ENCODE measurements at places on chromosomes 12 and 14.
A peak's percentile ranks its signal among the peaks of the same experiment; 100 is the strongest.

DNA sequence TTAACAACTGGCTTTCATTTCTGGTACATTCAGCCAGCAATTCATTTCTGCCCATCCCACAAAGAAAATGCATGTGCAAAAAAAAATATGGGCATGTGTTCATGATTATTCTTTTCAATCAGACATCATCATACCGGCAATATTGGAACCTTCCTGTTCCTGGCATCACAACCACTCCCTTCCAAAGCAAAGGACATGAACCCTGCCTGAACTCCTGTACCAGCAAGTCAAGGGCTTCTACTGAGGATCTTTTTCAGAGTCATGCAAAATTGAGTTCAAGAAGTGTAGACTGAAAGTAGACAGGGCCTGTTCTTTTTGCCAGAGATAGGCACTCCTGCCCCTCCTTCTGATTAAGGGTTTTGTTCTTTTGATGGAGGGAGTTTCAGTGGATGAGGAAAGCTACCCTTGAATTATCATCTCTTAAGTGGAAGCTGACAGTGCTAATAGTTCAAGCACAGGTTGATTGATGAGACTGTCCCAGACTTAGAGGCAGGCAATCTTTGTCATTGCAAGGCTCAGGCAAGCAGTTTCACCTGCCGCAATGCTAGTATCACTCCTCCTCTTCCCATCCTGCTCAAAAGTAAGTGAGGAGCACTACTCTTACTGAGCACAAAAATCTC lies 22.3 kb upstream of the DIO2 start:
- DNase-seq = no peak

DNA sequence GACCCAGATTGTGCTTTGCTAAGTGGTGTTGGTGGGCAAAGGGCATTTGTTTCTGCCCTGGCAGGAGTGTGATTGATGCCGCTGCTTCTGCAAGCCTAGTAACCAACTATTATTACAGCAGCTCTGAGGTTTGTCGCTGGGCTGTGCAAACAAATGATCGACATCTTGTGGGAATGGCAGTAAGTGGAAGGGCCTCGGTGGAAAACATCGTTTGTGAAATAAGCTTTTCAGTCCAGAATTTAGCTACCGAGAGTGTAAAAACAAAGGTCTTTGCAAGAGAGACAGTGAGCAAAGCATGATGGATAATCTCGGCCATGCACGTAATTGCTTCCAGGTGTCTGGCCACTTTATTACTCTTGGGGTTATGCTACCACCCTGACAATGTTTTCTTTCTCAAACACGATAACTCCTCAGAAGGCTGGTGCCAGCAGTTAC lies 397.7 kb upstream of the PRICKLE1 start:
- DNase-seq = no peak

GRCh38 chr12:106918746-106919145 lies 37.0 kb upstream of the TMEM263 start:
- DNase-seq = no peak

DNA sequence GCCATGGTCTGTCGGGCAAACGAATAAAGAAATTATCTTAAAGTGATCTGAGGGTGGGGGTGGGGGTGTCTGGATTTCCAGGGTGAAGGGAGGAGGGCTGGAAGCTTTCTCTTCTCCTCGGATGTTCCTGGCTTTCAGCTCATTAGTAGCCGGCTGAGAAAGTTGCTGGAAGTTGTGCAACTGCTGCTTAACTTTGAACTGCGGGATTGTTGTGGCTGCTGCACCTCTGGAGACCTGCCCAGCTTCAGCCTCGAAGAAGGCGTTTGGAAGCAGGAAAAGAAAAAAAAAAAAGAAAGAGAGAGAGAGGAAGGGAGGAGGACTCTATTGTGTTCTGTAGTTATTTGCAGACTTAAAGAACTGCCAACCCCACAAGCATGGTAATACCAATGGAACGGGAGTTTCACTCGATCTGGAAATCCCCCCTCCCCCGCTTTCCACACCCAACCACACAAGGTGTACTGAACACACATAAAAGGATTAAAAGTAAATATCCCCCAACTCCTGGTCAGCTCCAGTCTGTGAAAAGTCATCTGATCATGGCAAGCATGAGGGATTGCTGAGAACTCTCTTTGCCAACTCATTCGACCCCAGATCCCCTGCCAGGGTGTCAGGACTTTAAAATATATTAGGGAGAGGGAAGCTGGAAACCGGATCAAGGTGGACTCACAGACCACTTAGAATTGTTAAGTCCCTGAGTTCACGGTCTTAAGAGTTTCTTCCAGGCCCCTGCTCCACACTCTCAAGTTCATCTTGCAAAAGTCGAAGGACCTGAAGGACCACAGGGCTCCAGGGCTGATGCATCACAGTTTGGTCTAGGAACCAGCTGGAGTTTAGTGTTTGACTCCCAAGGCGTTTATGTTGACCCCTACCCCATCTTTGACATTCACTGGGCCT lies at the start of gene RASSF9:
TSS of gene RASSF9 (minus strand) at position 213 of the 894 bp plus-strand sequence. CDS start at position 5, 208 bp downstream.
- no peak for DNase-seq

- DNase-seq = no peak
Measured at GRCh38 chr12:76457010-76457409, 102.6 kb downstream of the OSBPL8 start.

GRCh38 chr12:720231-720941 lies 32.0 kb upstream of the WNK1 start:
- no peak for DNase-seq

GRCh38 chr12:132600048-132601032 lies 10.0 kb downstream of the LRCOL1 start:
- DNase-seq = peak; percentile 73

- DNase-seq = no peak
Measured at GRCh38 chr14:42508209-42508946, 901.7 kb downstream of the LRFN5 start.

DNA sequence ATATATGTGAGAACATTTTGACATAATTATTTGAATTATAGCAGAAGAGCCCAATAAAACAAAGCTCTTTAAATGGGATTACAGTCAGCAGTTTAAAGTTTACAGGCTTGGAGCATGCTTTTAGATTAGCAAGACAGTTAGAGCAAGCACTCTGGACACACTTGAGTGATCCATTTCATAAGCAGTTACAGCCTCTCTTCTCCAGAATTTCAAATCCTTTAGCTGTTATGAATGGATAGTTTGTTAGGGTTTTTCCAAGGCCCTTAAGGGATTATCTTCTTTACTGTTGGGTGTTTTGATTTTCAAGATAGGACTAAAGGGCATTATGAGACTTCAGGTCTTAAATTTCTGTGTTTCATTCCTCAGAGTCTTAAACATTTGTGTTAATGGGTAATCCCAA lies 36.3 kb downstream of the BEST3 start:
- DNase-seq = no peak

DNA sequence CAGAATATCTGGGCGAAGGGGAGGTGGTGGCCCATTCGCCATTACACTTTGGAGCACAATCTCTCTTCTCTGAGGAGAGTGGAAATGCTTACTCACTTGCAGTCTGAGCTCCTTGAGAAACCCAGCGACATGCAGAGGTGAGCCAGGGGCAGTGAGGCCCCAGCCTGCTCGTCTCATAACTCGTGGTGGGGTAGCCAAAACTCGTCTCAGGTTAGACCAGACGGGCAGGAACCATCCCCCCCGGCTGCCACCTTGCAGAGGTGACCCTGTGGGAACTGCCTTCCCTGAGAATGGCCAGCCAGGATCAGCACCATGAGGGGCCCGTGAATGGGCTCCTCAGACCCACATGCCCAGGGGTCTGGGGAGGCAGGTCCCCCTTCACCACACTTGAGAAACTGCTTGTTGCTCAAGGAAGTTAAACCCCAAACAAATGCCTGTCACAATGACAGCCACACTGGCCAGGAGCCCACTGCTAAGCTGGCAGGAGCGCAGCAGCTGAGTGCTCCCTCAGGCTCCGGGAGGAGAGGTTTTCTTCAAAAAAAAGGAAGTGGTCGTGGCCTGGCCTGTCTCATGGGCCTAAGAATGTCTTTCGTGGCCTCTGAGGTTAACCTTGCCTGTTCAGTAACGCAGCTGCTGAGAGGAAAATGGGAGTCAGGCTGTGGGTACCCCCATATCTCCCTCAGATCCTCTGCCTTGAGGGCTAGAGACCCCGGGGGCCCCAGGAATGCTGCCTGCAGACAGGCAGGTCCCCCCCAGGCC lies 9.2 kb upstream of the ALDH2 start:
- peak; percentile 62 for DNase-seq

DNA sequence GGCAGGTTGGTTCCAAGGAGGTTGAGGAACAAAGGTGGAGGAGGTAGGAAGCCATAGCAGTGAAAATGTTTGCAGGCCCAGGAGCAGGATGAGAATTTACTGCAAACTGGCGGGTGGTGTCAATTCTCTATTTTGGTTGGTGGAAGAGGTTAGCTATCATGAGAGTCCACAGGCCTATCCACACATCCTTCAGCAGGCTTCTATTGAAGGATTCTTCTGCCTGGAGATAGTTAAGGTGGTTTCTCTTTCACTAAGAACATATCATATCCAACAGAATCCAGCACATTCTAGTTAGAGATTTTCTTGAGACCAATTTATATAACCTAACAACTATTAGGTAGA lies 68.9 kb upstream of the DYRK2 start:
- no peak for DNase-seq

GRCh38 chr12:70240673-70241072 lies 2.6 kb upstream of the CNOT2 start:
- DNase-seq = no peak

DNA sequence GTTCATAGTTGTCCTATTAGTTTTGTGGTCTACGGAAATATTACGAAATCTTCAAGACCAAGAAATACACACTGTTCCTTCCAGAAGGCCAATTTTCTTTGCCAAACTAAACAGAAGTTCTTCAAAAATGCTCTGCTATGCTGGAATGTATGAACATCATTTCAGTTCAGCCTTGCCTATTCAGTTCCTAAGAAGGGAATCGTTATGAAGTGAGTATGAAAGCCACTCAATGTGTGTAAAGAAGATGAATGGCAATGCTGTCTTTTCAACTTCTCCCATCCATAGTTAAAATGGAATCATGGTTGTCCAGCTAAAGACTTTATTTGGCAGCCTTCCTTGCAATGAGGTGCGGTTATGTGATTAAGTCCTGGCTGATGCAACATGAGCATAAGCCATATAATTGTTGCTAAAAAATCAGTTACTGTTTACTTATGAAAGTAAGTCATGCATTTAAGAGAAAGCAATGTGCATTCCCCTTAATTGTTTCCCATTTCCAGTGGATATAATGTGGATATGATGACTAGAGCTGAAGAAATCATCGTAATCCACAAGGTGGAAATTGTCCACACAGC lies 73.8 kb upstream of the PTPRR start:
- DNase-seq = no peak

All from GM10248 (cell line).